ENCODE measurements at places on chromosomes 13 and 19. TPM values are rescaled to one million over a fixed set of nuclear protein-coding genes. Genes with fewer than 3 reads are reported as not detected.

The ZSWIM9 gene
- total RNA-seq = 9.3 TPM

The SMIM24 gene
- total RNA-seq = 0.27 TPM

The ZNF83 gene
- 57.8 TPM for total RNA-seq

The LGALS13 gene
- total RNA-seq = not detected

The CTXN1 gene
- not detected for total RNA-seq

The CALR3 gene
- total RNA-seq = not detected

GRCh38 chr19:46880431-46880830, 19.6 kb downstream of the ARHGAP35 start:
- H3K27me3 ChIP-seq = no peaks in the 10 kb centered on the region
- DNase-seq = no peak
- no peaks in the 10 kb centered on the region for H3K36me3 ChIP-seq
- H3K27ac ChIP-seq = no peak overlapping the region
- H3K4me3 ChIP-seq = no peak overlapping the region
- no peaks in the 10 kb centered on the region for H3K4me1 ChIP-seq

DNA sequence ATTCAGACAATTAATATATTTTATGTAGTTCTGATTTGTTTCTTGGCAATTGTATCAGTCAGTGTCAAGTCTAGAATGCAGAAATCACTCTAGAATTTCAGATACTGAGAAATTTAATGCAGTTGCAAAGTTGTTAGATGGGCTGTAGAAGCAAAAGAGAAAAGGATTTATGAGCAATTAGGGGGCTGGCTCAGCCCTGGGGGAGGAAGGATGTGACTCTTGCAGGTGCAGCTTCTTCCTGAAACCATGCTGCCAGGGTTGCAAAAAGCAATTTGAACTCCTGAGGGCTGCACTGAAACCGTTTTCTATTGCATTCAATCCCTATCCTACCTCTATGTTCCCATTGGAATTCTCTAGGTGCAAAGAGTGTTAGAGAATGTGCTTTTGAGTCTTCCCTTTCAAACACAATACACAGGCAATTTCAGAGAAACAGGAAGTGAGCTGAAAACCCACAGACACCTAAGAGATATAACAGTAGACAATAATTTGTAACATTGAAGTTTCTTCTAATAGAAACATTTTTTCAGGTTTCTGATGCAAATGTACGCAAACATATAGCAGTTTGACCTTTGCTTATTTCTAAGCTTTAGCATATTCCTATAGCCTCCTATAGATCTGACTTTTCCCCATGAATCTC, 814.7 kb upstream of the ATXN8OS start:
- no peaks in the 10 kb centered on the region for H3K36me3 ChIP-seq
- H3K27ac ChIP-seq = no peak overlapping the region
- H3K27me3 ChIP-seq = no peaks in the 10 kb centered on the region
- H3K4me1 ChIP-seq = no peaks in the 10 kb centered on the region
- no peak overlapping the region for H3K4me3 ChIP-seq
- no peak for DNase-seq

DNA sequence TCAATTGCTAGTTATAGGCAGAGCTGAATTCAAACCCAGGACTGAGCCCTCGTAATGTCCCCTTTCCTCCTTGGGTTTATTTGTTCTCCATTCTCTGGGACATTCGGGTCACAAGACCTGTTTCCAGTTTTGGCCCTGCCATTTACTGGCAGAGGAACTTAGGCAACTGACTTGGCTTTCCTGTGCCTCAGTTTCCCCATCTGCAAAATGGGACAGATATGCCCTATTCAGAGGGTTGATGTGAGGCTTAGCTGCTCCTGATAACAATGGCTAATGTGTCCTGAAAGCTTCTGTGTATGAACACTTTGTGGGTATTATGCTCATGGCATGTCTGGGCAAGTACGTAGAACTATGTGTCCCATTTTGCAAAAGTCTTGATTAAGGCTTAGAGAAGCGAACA, 996 bp downstream of the ZNF524 start:
- H3K27me3 ChIP-seq = no peaks in the 10 kb centered on the region
- H3K36me3 ChIP-seq = peaks cover 24% of the 10 kb centered on the region
- H3K4me3 ChIP-seq = peak overlapping the region; percentile 78
- H3K4me1 ChIP-seq = peaks cover 44% of the 10 kb centered on the region
- DNase-seq = no peak

GRCh38 chr13:113654175-113654560, 3.8 kb downstream of the ATP4B start:
- no peaks in the 10 kb centered on the region for H3K27me3 ChIP-seq
- H3K36me3 ChIP-seq = no peaks in the 10 kb centered on the region
- no peak overlapping the region for H3K4me3 ChIP-seq
- no peak for DNase-seq

GRCh38 chr19:1538978-1539377, 15.1 kb downstream of the PLK5 start:
- DNase-seq = no peak
- H3K27me3 ChIP-seq = peaks cover 11% of the 10 kb centered on the region
- H3K36me3 ChIP-seq = no peaks in the 10 kb centered on the region
- no peak overlapping the region for H3K4me3 ChIP-seq
- H3K27ac ChIP-seq = no peak overlapping the region

- H3K27ac ChIP-seq = no peak within 1 kb of the TSS
- H3K4me3 ChIP-seq = no peak within 1 kb of the TSS
- no peaks in the 10 kb centered on the region for H3K4me1 ChIP-seq
- H3K27me3 ChIP-seq = peaks cover 42% of the 10 kb centered on the region
- H3K36me3 ChIP-seq = no peaks in the 10 kb centered on the region
- no peak for DNase-seq
Observed at GRCh38 chr19:17026706-17027534, at the start of gene CPAMD8. CPAMD8 (minus strand) TSS chr19:17026810; CDS start chr19:17026642, 168 bp downstream.

GRCh38 chr19:11286312-11286974, 9.5 kb upstream of the TSPAN16 start:
- no peak for DNase-seq
- no peaks in the 10 kb centered on the region for H3K4me1 ChIP-seq
- H3K27ac ChIP-seq = no peak overlapping the region
- H3K27me3 ChIP-seq = peaks cover 72% of the 10 kb centered on the region
- no peak overlapping the region for H3K4me3 ChIP-seq

DNA sequence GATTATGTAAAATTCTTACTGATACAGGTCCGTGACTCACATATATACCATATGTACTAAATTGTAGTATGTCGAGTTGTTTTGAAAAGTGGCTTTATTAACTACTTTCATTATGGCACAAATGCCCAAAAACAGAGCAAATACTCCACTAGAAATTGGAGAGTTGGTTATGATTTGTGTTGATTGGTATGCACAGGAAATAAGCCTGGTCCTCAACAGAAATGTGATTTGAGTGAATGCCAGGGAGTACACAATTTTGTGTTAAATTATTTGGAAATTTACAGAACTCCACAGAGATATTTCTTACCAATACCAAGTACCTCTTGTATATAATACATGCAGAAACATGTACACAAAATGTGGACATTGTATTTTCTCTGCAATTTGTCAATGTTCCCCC, 676.7 kb downstream of the PCDH9 start:
- no peak overlapping the region for H3K27ac ChIP-seq

DNA sequence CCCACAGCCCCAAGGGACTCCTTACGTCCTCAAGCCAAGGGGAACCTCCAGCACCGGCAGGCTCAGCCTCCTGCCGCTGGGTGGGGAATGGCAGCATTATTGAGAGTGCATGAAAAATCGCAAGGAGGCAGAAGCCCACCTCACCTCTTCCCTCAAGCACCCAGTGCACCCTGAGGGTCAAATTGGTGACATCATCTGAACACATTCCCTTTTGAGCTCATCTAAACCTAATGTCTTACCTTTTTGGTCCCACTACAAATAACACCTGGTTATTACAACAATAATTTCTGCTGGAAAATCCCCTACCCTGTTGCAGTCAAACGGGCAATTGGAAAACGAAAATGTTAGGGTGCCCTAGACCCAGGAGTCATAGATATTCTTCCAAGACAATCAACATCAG, 12.2 kb upstream of the POP4 start:
- H3K27ac ChIP-seq = no peak overlapping the region
- no peak for DNase-seq
- no peak overlapping the region for H3K4me3 ChIP-seq
- peaks cover 24% of the 10 kb centered on the region for H3K27me3 ChIP-seq
- H3K36me3 ChIP-seq = no peaks in the 10 kb centered on the region

GRCh38 chr13:32200741-32201140, 114.4 kb downstream of the ZAR1L start:
- H3K27me3 ChIP-seq = no peaks in the 10 kb centered on the region
- H3K4me1 ChIP-seq = no peaks in the 10 kb centered on the region
- no peak overlapping the region for H3K4me3 ChIP-seq
- no peaks in the 10 kb centered on the region for H3K36me3 ChIP-seq
- no peak overlapping the region for H3K27ac ChIP-seq
- no peak for DNase-seq

DNA sequence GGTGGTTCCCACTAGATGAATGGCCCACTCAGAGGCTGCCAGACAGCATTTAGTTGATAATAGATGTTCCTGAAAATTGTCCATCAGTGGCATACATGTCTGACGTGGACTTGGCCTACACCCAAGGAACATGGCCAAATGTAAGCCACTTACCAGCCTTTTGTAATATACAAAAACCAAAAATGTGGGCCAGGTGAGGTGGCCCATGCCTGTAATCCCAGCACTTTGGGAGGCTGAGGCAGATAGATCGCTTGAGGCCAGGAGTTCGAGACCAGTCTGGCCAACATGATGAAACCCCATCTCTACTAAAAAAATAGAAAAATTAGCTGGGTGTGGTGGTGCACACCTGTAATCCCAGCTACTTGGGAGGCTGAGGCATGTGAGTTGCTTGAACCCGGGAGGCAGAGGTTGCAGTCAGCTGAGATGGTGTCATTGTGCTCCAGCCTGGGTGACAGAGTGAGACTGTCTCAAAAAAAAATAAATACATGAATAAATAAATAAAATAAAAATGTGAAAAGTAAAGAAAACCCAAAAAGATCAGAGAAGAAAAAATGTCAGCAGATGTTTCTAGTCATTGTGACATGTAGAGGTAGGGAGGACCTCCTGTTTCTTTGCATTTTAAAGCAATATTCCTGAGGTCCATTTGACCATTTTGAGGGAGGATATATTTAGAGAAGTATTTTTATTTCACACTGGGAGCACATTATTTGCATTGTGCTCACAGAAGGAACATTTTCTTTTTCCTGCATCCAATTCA, 7.1 kb upstream of the WTIP start:
- no peak for DNase-seq
- H3K27ac ChIP-seq = no peak overlapping the region
- peaks cover 9% of the 10 kb centered on the region for H3K27me3 ChIP-seq
- H3K36me3 ChIP-seq = peaks cover 28% of the 10 kb centered on the region

- peak; percentile 33 for DNase-seq
- H3K4me3 ChIP-seq = peak overlapping the region; percentile 92
- peaks cover 25% of the 10 kb centered on the region for H3K36me3 ChIP-seq
Observed at GRCh38 chr13:52454459-52454819, 839 bp upstream of the CKAP2 start.

GRCh38 chr19:2266183-2266993, 10.2 kb upstream of the JSRP1 start:
- no peak overlapping the region for H3K4me3 ChIP-seq
- H3K27me3 ChIP-seq = no peaks in the 10 kb centered on the region
- H3K27ac ChIP-seq = peak overlapping the region; percentile 77
- DNase-seq = no peak
- H3K4me1 ChIP-seq = peaks cover 17% of the 10 kb centered on the region

DNA sequence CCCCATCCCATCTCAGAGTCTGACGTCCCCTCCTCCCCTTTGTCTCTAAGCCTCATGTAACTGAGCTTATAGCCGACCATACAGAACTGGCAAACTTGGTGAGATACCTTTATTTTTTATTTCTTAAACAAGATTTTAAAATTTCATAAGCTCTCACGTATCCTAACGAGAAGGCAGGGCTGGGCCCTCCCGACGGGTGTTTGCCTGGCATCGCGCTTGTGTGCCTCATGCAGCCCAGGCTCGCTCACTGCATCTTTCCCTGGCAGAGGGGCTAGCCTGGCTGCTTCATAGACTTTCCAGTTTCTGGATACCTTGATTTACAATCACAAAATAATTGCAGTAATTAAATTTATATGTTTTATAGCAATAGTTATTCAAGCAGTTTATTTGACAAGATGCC, 69.0 kb downstream of the GGACT start:
- no peak for DNase-seq
- no peak overlapping the region for H3K4me3 ChIP-seq
- peaks cover 6% of the 10 kb centered on the region for H3K27me3 ChIP-seq
- peaks cover 2% of the 10 kb centered on the region for H3K36me3 ChIP-seq

DNA sequence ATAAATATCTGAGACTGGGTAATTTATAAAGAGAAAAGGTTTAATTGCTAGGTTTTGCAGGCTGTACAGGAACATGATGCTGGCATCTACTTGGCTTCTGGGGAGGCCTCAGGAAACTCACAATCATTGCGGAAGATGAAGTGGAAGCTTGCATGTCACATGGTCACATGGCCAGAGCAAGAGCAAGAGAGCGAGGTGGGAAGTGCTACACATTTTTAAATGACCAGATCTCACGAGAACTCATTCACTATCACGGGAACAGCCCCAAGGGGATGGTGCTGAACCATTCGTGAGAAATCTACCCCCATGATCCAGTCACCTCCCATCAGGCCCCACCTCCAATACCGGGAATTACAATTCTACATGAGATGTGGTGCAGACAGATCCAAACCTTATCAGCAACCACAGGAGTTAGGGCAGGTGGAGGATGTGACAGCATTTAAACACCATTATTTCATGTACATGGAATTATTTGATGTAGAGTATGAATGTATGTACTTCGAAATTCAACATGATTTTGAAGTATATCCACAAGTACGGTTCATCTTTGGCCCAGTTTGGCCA, 10.5 kb upstream of the CLDN10 start:
- peaks cover 5% of the 10 kb centered on the region for H3K27me3 ChIP-seq
- no peak overlapping the region for H3K4me3 ChIP-seq
- no peak for DNase-seq
- H3K4me1 ChIP-seq = no peaks in the 10 kb centered on the region
- no peak overlapping the region for H3K27ac ChIP-seq
- H3K36me3 ChIP-seq = no peaks in the 10 kb centered on the region

DNA sequence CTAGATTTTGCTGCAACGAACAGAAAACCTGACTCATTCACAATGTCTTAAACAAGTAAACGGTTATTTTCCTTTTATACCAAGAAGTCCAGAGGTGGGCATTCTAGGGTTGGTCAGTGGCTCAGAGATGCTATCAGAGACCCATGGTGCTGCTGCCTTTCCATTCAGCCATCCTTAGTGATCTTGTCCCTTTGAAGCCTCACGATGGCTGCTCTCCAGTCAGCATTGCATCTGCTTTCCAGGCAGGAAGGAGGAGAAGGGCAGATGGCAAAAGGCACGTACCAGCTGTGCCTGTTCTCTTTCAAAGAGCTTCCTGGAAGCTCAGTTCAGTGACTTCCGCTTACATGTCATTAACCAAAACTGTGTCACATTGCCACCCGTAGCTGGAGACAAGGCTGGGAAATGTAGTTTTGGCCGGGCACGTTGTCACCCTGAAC, 30.1 kb downstream of the WDFY2 start:
- peak overlapping the region; percentile 91 for H3K27ac ChIP-seq
- no peaks in the 10 kb centered on the region for H3K27me3 ChIP-seq
